AG09319 (cell line): ENCODE measurements at places on chromosomes 13 and 19.

DNA sequence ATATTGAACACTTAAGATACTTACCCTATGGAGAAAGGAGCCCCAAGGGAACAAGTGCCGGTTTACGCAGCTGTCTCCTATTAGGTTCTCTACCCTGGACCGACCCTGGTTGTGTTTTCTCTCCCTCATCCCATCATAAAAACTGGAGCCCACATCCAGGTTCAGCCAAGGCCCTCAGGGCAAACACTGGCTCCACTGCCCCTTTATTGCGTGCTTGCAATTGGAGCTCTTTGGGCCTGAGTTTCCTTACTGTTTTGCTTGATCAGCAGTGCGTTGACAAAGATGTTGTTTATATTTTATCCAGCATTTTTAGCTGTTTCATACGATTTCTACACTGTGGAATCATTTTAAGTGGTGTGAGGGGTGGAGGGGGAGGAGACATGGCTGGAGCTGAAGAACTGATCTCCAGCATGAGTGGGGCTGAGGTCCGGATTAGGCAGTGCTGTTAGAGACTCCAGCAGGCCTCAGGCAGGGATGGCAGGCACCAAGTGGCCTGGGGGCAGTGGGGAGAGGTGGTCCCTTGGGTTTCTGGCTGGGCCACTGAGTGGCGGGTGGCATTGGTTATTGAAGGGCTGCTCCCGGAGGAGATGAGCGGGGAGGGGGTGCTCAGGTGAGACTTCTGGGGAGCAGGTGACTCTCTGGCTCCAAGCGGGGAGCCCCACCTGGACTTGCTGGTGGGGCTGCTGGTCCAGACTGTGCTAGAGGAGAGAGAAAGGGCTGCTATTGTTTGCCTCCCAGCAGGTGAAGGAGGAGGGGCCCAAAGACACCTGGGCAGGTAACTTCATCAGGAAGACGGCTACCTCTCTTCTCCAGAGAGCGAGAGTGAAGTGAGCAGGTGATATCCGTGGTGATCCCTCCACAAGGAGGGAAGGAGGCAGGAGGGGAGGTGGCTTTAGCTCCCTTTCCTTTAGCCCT, 62.4 kb upstream of the RNF113B start:
- DNase-seq, result no peak

DNA sequence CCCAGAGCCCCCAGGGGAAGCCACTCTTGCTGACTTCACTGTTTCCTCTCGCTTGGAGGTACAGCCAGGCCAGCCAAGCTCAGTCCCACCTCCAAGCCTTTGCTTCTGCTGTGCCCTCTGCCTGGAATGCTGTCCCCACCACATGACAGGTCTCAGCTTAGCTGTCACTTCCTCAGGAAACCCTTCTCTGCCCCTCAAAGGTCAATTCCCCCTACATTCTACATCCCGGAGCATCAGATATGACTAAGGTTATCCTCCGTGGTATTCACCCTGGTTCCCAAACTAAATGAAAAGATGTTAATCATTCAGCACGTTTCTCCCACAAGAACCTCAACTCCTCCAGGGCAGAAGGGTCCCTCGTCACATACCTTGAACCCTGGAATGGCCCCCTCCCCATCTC, 53.5 kb downstream of the PTPRS start:
- no peak for DNase-seq

- no peak for DNase-seq
These were observed 2.7 kb upstream of the MAP2K7 start for GRCh38 chr19:7900931-7901330.

DNA sequence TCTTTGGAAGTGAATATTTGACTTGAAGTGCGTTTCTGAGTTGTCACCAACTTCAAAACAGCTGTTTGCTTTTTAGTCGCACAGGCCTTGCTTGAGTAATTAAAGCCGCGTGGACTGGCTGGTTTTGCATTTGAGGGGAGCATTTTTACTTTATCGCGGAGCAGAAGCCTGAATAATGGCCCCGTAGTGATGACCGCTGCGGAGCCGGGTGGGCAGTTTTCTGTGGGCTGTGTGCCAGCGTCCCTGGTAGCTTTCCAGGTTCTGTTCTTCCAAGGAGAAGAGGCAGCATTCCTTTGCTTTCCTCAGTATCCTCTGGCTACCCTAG, 1.1 kb downstream of the NAA16 start:
- no peak for DNase-seq

- DNase-seq, result no peak
These were observed 39.3 kb upstream of the ZNF780A start for GRCh38 chr19:40130013-40130412.

DNA sequence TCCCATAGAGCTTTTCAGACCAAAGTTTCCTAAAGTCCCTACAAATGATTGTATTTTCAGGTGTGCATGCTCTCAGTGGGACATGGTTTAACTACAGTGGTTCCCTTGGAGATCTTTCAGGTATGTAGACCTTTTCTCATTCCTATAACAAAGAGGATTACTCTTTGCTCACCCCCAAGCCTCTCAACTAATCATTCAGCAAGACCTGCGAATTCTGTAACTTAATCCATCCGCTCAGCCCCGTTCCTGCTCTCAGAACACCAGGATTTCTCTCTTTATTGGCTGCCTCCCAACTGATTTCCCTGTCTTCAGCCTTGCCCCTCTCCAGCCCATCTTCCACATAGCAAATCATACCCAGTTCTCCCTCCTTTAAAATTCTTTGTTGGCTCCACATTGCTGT, 253.6 kb downstream of the MTUS2 start:
- no peak for DNase-seq

DNA sequence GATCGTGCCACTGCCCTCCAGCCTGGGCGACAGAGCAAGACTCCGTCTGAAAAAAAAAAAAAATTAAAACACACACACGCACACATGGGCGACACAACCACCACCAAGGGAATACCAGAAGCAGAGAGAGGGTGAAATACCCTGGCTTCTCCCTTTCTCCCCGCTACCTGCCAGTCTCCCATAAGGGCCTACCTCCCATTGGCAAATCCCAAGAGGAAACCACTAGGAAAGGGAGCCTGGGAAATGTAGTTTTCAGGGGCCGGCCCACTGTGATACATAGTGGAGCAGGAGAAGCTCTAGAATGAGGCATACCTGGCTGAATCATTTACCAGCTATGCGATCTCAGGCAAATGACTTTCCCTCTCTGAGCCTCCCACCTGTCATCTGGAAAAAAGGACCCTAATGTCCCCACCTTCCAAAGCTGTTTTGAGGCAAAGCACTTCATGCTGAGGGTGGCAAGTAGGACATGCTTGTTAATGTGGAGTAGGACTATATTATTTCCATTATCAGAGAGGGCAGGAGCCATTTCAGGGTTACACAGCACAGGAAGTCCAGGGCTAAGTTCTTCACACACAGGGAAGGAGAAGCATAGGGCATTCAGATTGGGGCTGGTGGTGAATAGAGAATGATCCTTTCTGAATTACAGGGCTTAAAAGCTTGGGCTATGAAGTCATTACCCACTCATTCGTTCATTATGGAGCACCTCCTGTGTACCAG, 14.3 kb upstream of the HNRNPUL1 start:
- DNase-seq, result no peak

DNA sequence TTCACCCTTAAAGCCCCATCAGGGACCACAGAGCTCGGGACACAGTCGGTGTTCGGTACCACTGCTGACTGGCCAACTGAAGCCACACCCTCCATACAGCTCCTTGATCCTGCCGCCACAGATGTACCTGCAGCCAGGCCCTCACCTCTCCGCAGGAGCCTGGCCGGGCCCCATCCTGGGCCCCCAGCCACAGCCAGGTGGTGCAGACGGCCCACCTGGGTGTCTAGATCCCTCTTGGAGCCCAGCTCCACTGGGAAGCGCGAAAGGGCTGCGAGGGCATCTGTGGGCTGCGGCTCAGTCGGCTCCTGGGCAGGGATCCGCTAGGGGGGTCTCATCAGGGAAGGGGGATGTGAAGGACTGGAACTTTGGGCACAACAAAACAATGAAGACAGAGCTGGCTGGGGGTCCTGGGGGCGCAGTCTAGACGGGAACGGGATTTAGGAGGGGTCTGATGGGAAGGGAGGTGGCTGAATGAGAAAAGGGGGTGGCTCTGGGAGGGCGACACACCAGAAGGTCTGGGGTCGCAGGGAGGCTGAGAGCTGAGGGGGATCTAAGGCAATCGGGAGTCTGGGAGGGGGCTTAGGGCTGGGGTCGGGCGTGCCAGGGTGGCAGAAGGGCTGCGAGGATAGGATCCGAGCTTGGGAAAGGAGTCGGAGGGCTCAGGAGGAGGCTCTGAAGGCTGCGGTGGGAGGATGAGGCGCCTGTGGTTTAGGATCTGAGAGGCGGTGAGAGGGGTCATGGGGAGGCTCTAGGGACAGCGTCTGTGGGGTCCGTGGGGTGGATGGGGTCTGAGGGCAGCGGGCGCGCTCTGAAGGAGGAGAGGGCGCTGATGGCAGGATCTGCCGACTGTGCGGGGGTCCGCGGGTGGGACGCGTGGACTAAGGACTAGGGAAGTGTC, 15.8 kb downstream of the PRODH2 start:
- DNase-seq, result no peak

DNA sequence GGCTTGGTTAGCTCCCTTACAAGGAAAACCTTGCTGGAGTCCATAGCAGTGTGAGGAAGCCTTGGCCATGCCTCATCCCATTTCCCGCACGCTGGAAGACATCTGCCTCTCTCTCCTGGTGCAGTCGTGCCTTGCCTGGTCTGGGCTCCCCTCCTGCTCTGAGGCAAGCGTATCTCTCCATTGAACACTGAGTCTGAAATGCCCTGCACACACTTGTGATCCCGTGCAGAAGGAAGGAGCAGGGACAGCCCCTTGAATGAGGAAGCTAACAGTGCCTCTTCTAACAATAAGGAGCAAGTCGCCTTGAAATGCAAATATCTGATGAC, 407 bp upstream of the ZNF440 start:
- no peak for DNase-seq

- no peak for DNase-seq
These were observed 66.7 kb downstream of the CBY2 start for GRCh38 chr13:45768656-45769479.

DNA sequence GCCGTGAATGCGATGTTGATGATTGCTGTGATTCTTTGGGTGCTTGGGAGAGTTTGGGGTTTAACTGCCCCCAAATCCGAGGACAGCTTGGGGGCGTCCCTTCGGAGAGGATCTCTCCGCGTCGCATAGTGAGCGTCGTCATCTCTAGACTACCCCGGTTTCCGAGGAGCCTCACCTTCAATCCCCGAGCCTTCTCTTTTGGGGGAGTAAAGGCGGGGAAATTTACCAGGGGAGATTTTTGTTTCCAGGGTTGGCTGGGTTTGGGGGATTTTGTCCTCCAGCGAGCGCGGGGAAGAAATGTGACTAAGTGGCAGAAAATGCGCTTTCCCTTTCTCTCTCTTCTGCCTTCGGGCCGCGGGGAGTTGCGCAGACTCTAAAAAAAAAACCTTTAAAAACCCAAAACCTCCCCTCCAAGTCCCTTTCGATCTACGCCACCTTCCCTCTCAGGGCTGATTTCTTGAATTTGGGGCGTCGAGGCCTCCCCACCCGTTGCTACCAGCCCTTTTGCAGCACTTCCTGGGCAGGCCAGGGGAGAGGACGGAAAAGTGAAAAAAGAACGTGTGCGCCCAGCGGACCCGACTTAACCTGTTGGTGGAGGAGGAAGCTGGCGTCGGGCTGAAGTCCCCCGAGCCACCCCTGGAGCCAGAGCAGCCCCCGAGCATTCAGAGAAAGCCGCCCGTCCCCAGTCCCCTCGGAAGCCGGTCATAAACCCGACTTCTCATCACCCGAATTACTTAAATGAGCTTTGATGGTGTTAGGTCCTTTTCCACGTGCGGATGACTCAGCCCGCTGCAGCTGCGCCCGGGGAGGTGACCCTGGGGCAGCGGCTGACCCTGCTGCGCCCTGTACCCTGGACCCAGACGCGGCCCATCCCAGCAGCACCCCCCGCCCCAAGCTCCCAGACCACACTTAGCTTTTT, 17.7 kb downstream of the NFIX start:
- no peak for DNase-seq

DNA sequence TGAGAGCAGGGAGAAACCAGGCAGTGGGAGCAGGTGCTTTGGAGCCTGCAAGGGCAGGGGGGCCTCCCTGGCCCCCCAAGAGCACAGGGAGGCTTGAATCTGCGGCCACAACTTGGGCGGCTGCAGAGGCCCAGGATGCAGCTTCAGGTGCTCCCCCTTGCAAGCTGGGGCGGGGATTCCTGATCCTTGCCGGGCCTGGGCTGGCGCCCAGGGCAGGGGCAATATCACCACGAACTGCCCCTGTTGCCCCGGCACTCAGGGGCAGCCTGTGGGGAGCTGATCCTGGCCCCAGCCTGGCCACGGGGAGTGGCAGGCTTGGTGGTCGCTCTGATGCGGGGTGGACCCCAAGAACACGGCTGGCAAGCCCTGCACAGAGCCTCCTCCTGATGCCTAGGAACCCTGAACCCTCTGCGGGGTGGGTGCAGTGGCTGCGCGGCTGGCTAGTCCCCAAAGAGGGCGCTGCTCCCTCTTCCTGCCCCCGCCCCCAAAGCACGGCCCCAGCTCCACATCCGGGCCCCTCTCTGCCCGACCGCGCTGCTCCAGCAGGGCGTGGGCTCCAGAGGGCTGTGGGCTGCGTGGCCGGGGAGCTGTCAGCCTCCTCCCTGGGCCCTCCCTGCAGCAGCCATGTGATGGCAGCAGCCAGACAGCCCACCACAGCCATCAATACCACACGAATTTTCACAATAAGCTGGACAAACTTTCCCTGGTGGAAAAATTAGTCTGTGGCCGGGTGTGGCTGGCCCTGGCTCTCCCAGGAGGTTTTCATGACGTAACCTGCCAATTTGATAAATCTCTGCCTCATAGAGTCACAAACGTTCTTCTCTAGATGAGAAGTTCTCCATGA, 21.0 kb downstream of the TNFSF9 start:
- no peak for DNase-seq

DNA sequence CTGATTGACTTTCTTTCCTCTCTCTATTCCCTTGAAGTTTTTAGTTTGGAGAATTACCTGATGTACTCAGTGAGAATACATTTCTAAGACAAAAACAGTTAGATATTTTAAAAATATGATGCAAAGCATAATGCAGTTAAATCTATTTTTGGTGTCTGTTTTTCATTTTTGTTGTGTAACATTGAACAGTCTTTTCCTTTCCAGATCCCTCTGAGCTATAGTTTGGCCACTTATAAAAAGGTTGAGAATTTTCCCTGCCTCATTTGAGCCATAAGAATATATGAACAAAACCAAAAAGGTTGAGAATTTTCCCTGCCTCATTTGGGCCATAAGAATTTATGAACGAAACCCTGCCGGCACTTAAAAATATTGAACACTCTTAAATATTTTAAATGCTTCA, 57.0 kb upstream of the IPO5 start:
- DNase-seq, result no peak

DNA sequence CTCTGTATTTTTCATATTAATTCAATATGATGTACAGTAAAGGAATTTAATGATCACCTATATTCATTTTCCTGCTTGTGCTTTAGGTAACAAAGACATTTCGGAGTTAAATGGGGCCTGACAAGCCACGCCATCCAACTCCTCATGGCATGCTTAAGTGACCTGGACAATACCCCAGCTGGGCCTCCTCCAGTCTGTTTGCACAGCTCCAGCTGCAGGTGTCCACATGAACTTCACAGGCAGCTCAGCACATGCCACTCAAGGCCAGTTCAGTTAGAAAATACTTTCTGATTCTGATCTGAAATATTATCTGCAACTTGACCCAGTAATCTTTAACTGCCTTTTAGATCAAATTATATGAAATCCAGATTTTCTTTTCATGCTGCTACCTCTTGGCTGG, 89.6 kb upstream of the SLC15A1 start:
- no peak for DNase-seq

- no peak for DNase-seq
These were observed 98.4 kb downstream of the WDFY2 start for GRCh38 chr13:51682686-51683085.

- no peak for DNase-seq
These were observed 4.3 kb upstream of the ZNF610 start for GRCh38 chr19:52331757-52332156.
